ENCODE measurements at places on chromosomes 5 and 9. TPM values are rescaled to one million over a fixed set of nuclear protein-coding genes. Genes with fewer than 3 reads are reported as not detected.
A peak's percentile ranks its signal among the peaks of the same experiment; 100 is the strongest.

GRCh38 chr9:127567730-127568617 is 44.1 kb upstream of the STXBP1 start:
- peak overlapping the region; percentile 61 for H3K4me3 ChIP-seq
- no peak overlapping the region for H3K27ac ChIP-seq
- H3K4me1 ChIP-seq, result peaks cover 23% of the 10 kb centered on the region
- no peaks in the 10 kb centered on the region for H3K27me3 ChIP-seq
- peak; percentile 27 for DNase-seq

DNA sequence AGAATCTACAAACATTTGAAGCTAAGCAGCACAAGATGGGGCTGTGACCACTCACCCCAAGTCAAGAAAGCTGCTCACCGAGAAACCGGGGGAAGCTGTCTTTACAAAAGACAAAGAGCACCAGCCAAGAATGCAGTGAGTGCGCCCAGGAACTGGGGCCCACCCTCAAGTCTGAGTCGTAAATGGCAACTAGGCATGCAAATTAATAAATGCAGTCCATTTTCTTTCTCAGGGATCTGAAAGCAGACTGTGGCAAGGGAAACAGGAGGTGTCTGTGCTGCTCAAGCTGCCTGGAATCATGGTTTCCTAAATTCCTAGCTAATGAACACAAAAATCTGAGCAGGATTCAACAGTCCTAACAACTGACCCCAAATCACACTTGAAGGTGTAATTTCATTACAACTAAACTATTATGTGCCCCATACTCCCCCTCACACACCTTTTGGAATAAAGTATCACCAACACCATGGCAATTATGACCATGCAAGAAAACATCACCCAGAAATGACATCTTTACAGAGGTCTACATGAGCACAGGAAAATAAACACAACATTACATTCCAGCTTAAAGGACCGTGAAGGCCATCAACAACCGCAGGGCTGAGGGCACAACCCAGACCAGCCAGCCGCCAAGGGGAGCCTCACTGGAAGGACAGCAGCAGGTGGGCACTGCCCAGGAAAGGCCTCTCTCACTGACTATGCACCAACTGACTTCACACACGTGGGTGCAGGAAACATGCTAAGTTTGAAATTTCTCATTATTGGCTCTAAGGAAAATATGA is 17.6 kb downstream of the NSUN2 start:
- DNase-seq, result no peak
- H3K4me1 ChIP-seq, result peaks cover 36% of the 10 kb centered on the region
- H3K27ac ChIP-seq, result peak overlapping the region; percentile 55
- H3K27me3 ChIP-seq, result no peaks in the 10 kb centered on the region
- H3K36me3 ChIP-seq, result peaks cover 70% of the 10 kb centered on the region
- no peak overlapping the region for H3K4me3 ChIP-seq

DNA sequence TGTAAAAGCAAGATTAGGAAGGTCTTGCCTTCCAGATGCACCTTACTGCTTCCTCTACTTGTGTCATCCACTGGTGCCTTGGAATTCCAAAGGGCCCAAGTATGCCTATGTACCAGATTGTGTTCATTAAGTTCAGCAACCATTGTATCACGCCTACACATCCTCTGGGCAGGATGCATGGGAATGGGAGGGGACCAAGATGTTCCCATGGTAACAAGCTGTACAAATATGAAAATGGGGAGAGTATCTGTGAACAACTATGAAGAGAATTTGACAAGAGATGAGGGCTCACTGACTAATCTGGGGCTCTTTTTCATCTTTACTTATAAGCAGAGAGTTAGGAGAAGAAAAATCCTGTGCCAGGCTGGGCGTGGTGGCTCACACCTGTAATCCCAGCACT is 137.8 kb upstream of the MAP1B start:
- H3K36me3 ChIP-seq, result no peaks in the 10 kb centered on the region
- no peaks in the 10 kb centered on the region for H3K4me1 ChIP-seq
- no peak overlapping the region for H3K27ac ChIP-seq
- DNase-seq, result no peak
- no peak overlapping the region for H3K4me3 ChIP-seq

- H3K4me1 ChIP-seq, result no peaks in the 10 kb centered on the region
- no peak overlapping the region for H3K4me3 ChIP-seq
- no peaks in the 10 kb centered on the region for H3K27me3 ChIP-seq
- no peaks in the 10 kb centered on the region for H3K36me3 ChIP-seq
Measured at GRCh38 chr5:2921176-2921575, 169.7 kb upstream of the IRX2 start.

- no peak for DNase-seq
- H3K27me3 ChIP-seq, result peaks cover 53% of the 10 kb centered on the region
- H3K4me1 ChIP-seq, result peaks cover 25% of the 10 kb centered on the region
- no peak overlapping the region for H3K4me3 ChIP-seq
- no peaks in the 10 kb centered on the region for H3K36me3 ChIP-seq
Measured at GRCh38 chr5:173290477-173291131, 37.6 kb downstream of the STC2 start.

SPINK13 gene
- not detected for total RNA-seq

KIF12 gene
- not detected for total RNA-seq

KIAA1958 gene
- total RNA-seq, result 14.9 TPM
